ENCODE measurements at places on chromosomes 4 and X. TPM values are rescaled to one million over a fixed set of nuclear protein-coding genes. Genes with fewer than 3 reads are reported as not detected.
A peak's percentile ranks its signal among the peaks of the same experiment; 100 is the strongest.

DNA sequence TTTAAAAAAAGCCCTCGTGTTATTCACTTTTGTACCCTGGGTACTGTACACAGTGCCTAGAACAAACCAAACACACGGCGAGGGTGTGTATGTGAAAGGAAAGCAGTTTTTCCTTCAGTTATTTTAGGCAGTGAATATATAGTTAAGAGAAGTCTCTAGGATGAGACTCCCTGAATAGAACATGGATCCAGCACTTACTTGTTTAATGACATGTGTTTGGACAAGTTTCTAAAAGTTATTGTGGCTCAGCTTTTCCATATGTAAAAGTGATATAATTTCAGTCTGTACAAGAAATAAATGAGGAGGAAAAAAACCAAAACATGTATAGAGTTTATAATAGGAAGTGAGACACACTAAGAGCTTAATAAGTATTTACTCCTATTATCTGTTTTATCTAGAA, 273.2 kb downstream of the ADGRL3 start:
- no peaks in the 10 kb centered on the region for H3K27me3 ChIP-seq
- H3K36me3 ChIP-seq = no peaks in the 10 kb centered on the region
- H3K4me3 ChIP-seq = no peak overlapping the region
- H3K27ac ChIP-seq = no peak overlapping the region
- no peaks in the 10 kb centered on the region for H3K4me1 ChIP-seq

DNA sequence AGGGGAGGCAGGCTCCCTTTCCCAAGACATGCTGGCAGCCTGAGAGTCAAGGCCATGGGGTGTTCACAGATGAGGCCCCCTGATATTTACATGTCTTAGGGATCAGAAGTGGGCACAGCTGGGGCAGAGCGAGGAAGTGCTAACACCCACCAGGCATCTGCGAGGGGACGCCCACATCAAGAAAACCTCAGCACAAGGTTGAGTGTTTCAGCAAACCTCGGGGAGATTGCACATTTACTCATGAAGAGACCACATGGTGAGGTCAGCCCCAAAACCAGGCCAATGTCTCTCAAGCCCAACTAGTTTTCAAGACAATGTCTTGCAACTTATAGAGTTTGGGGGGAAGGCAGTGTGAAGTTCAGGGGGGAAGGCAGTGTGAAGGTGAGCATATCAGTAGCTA, 55.2 kb downstream of the CLNK start:
- no peaks in the 10 kb centered on the region for H3K36me3 ChIP-seq
- H3K27ac ChIP-seq = no peak overlapping the region
- peak; percentile 15 for DNase-seq

- H3K27ac ChIP-seq = peak overlapping the region; percentile 16
- no peaks in the 10 kb centered on the region for H3K27me3 ChIP-seq
- no peak for DNase-seq
- H3K4me3 ChIP-seq = no peak overlapping the region
Measured at GRCh38 chr4:40349561-40350198, 14.5 kb downstream of the CHRNA9 start.

- peak overlapping the region; percentile 73 for H3K27ac ChIP-seq
- DNase-seq = no peak
- H3K36me3 ChIP-seq = no peaks in the 10 kb centered on the region
- no peaks in the 10 kb centered on the region for H3K27me3 ChIP-seq
Measured at GRCh38 chrX:129842510-129843208, 1.0 kb downstream of the ZDHHC9 start.

GRCh38 chr4:143411527-143412419, 75.1 kb downstream of the GAB1 start:
- no peak for DNase-seq
- no peak overlapping the region for H3K4me3 ChIP-seq
- peaks cover 21% of the 10 kb centered on the region for H3K27me3 ChIP-seq
- no peaks in the 10 kb centered on the region for H3K36me3 ChIP-seq

GRCh38 chr4:153152501-153153338, 51.5 kb upstream of the TRIM2 start:
- peak; percentile 49 for DNase-seq
- no peaks in the 10 kb centered on the region for H3K27me3 ChIP-seq

DNA sequence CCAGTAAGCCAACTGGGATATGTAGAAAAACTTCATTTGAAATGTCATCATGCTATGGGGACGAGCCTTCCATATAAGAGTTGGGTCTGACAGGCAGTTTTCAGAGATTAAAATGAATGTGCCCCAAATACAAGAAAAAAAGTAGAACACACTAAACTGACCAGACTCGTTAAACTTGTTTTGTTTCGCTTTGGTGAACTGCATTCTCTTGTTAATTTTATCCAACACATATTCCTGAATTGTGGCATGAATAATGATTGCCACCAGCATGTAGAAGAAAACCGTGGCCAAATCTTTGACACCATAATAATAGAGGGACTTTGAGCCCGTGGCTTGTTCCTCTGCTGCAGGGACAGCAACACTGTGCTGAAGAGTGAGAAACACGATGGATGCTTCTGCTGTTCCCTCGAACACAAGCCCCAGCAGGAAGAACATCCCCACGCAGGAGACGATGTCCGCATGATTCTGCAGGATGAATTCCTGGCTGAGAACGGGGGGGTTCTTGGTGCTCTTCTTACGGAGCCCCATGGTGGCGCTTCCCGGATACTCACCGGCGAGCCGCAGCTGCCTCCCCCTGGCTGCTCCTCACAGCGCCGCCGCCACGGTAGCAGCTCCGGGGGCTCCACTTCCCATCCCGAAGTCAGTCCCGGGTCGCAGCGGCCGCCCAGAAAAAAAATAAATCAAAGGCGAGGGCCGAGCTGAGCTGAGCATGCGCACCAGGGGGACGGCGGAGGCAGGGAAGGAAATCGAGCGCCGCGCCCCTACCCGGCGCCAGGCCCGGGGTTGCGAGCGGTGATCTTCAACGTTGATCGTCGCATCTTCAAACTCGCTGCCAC, at the start of gene TRAM1L1:
TSS of gene TRAM1L1 (minus strand) at position 711 of the 836 bp plus-strand sequence. CDS start at position 528, 183 bp downstream.
- H3K27me3 ChIP-seq = peaks cover 14% of the 10 kb centered on the region
- H3K27ac ChIP-seq = no peak within 1 kb of the TSS
- H3K36me3 ChIP-seq = no peaks in the 10 kb centered on the region
- H3K4me1 ChIP-seq = peaks cover 5% of the 10 kb centered on the region
- no peak for DNase-seq

DNA sequence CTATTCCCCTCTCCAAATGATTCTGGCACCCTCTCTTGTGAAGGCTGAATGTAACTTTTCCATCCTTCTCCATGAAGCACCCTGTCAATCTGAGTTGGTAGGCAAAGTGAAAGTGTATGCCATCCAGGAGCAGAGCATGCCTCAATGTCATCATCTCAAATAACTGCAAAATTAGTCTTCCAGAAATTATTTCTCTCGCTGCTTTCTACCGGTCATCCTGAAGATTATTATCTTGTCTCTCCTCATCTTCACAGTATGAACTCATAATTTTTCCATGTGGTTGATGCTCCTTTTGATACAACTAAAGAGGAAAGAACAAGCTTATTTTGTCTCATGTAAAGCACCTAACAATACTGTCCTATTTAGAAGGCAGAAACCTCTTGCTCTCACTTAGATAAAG, 285.5 kb upstream of the PCDH7 start:
- no peaks in the 10 kb centered on the region for H3K27me3 ChIP-seq
- no peaks in the 10 kb centered on the region for H3K4me1 ChIP-seq
- H3K36me3 ChIP-seq = no peaks in the 10 kb centered on the region
- DNase-seq = no peak
- H3K27ac ChIP-seq = no peak overlapping the region

DNA sequence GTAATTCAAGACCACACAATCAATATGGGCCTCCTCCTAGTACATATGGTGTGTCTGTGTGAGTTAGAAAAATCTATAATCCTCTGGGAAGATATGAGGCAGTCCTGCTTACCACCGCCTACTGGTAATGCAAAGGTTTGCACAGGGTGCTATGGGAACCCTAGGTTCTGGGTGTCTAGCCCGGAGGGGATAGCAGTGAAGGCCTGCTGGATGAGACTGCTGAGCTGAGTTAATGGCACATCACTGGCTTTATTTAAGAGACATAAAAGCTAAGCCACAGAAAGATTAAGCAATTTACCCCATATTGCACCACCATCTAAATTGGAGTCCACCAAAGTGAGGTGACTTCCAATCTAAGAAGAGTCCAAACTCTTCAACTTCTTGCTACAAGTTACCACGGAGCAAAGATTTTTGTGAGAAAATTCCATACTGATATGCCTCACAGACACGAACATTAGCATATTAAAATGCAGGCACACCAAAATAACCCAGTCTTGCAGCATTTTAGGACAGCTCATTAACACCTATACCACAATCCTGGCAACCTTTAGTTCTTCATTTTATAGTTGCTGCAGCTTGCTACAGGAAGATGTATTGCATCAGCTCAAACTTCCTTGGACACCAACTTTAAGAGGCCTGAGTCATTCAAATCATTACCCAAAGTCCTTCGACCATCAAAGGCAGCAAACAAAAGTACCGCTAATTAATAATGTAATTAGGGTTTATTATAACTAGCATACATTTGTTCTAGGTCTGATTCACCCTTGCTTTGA, 13.7 kb downstream of the DGKK start:
- H3K27ac ChIP-seq = no peak overlapping the region
- H3K4me3 ChIP-seq = no peak overlapping the region
- DNase-seq = no peak

DNA sequence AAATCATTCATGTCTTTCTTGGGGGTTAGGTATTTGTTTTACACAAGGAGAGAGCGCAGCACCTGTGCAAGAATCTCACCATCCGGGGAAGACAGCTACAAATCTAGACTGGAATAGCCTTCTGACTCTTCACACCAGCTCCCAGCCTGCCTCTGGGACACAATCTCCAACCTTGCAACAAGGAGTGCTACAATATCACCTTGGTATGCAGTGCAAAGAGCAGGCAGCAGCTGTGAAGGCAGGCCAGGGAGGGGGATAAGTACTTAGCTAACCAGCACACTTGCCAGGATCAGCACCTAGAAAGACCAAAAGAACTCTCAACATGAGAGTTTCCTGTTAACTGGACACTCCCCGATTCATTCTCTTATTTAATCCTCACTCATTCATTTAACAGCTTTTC, 235.3 kb downstream of the AR start:
- no peak for DNase-seq
- H3K27ac ChIP-seq = no peak overlapping the region
- no peaks in the 10 kb centered on the region for H3K4me1 ChIP-seq

DNA sequence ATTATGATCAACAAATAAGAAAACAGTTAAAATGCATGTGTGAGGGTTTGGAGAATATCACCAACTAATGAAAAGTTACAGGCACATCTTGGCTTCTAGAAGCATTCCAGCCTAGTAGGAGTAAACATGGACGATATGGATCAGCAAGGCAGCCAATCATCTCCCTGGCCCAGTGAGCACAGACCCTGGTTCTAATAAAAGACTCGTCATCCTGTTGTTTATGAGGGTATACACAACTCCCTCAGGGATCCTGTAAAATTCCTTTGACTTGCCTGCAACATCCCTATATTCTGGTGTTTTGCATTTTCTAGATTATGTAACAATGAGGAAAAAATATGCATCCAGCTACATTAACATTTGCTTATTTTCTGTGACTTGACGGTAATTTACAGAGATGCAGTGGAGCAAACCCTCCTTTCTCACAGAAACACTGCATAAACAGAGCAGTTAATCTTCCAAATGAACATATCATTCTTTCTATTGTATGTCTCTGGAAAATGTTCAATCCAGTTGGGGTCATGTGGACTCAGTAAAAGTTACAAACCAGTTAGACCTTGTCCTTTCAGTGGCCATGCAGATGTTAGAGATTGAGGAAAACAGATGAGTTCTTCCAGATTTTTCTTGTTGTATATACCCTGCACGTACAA, 88.9 kb upstream of the NDP start:
- no peak overlapping the region for H3K4me3 ChIP-seq
- no peaks in the 10 kb centered on the region for H3K4me1 ChIP-seq
- DNase-seq = no peak
- H3K36me3 ChIP-seq = peaks cover 3% of the 10 kb centered on the region
- H3K27me3 ChIP-seq = no peaks in the 10 kb centered on the region

ANTXR2 gene
- 21.9 TPM for total RNA-seq

CLNK gene
- total RNA-seq = not detected

LGI2 gene
- not detected for total RNA-seq

LEF1 gene
- total RNA-seq = 859 TPM

ARSJ gene
- total RNA-seq = 0.08 TPM

All from naive thymus-derived CD8-positive, alpha-beta T cell (primary cell).